Hepatic stellate cell (primary cell): ENCODE measurements at places on chromosomes 5 and 9.
A peak's percentile ranks its signal among the peaks of the same experiment; 100 is the strongest.

DNA sequence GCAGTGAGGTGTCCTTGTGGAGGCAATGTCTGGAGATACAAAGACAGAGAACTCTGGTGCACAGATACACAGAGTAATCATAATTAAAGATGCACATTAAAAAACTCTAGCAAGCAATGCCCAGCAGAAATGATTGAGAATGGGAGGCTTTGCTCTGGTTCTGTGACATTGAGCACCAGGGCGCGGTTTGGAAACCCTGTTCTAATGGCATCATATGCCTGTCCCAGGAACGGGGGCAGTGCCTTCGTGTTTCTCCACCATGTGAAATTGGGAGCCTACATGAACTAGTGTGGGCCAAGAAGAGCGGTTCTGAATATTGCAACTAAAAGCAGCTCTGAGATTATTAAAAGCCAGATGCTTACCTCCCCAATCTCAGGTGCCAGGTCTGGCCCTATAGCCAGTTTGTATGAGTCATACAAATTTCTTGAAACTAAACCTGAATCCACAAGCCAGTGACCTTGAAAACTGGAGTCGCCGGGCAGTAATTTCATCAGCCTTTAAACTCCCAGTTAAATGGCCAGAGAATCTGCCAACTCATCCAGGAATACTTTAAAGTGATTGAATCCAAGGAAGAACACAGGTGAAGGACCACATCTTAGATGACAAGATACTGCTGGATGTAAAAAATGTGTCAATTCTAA lies 22.2 kb upstream of the CTSL start:
- DNase-seq = no peak

DNA sequence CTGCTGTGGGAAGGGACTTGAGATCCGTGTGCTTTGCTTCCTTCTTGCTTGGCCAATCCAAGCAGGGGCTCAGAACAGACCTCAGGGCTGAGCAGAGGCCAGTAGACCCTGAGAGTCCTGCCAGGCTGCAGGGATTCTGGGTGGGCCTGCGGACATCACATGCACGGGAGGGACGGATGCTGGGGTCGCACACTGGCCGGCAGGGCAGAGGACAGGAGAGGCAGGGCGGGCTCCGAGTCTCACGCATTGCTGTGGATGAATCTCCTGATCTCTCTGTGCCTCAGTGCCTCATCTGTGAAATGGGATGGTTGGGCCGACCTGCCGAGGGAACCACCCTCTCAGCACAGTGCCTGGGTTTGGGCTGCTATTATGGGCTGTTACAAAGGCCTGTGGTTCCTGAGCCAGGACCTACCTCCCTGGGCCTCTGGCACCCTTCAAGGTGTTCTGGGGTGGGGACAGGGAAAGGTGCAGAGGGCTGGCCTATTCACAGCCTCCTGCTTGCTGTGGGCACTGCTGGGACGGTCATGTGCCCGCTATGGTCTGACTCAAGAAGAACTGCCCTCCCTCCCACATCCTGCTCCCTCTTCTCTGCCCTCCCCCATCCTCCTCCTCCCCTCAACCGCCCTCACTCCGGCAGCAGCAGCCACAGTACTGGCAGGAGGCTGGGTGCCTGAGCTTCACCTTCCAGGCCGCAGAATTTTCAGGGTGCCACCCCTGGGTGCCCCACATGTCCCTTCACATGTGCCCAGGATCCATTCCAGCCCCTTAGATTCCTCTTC lies 43.3 kb downstream of the NCS1 start:
- DNase-seq = no peak

GRCh38 chr5:16842896-16843295 lies 93.2 kb downstream of the MYO10 start:
- no peak for DNase-seq

DNA sequence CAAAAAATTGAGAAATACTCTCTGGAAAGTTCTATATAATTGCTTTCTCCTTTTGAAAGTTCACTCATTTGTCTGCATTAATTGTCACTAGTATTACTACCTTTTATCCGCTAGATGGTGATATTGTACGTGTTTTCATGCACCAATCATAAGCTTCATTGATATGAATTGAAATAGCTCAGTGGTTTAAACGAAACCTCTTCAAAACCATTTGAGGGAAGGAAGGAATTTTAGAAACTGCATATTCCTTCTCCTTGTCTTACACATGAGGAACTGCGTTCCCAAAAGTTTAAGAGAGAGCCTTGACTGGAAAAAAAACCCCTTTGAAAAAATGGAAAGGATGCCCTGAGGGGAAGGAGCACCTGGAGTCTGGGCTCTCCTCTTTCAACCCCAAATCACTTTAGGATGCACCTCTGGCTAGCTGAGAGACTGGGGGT lies 98.6 kb downstream of the YTHDC2 start:
- DNase-seq = peak; percentile 29

GRCh38 chr9:3028535-3028934 lies 184.6 kb upstream of the PUM3 start:
- DNase-seq = no peak

- DNase-seq = peak; percentile 40
These were observed 88.0 kb upstream of the ELL2 start for GRCh38 chr5:96049398-96050272.

- no peak for DNase-seq
These were observed 56.8 kb downstream of the GLIS3 start for GRCh38 chr9:4243113-4243512.

DNA sequence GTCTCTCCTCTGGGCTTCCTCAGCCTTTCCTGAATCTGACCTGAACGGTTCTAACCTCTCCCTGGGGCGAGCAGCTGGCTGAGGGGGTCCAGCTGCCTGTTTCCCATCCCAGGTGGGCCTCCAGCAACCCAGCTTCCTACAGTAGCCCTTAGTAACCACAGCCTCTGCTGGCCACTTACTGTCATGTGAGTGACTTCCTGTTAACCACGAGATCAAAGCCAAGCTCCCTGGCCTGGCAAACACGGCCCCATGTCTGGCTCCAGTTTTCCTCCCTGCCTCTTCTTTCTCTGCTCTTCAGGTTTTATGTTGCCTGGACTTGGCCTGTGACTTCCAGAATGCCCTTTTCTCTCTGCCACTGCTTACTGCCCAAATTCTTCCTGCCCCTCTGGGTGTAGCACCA lies 47.2 kb upstream of the DAB2IP start:
- DNase-seq = no peak

- no peak for DNase-seq
These were observed 1378.7 kb upstream of the C9orf72 start for GRCh38 chr9:28951945-28952344.

- DNase-seq = no peak
These were observed 176.7 kb upstream of the TBC1D2 start for GRCh38 chr9:98432134-98432533.

- no peak for DNase-seq
These were observed 1276.9 kb upstream of the WWC1 start for GRCh38 chr5:167014401-167015056.

DNA sequence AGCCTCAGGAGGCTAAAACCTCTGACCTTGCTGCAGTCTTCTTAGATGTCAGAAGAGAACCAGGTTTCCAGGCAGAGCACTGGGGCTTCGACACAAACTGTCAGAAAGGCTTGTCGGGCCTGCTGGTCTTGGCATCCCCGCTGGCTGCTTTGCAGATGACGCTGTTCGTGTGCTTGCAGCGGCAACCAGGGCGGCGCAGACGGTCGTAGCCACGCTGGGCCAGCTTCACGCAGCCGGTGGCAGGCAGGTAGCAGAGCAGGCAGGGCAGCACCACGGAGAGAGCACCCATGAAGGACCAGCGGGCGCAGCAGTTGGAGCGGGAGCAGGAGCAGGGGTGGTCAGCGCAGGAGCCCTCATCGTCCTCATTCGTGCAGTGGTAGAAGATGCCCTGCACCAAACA lies 10.7 kb downstream of the SPRY4 start:
- DNase-seq = no peak

- DNase-seq = no peak
These were observed 480.3 kb upstream of the TYRP1 start for GRCh38 chr9:12212860-12213259.

DNA sequence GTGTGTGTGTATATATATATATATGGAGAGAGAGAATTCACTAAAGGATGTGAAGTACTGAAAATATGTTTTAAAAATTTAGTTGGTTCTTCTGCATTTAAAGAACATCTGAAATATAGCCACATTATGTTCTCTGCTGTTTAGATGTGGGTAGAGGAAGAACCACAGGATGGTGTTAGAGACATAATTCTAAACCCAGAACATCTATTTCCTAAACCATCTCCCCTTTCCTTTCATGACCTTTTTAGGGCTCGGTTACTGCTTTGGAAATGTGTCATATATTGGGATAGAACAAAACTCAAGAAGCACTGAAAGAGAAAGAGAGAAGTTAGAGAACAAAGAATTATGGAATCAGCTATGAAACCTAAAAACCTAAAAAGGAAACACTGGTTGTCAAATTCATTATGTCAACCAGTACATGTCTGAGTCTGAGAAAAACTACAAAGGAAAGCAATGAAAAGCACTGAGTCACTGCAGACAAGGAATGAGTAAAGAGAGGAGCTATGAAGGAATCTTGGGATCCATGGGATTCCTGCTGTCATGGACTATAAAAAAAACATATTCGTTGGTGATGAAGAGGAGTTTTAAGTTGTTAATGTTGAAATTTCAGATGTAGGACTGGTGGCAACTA lies 28.4 kb downstream of the SLC12A2 start:
- DNase-seq = peak; percentile 35

GRCh38 chr5:38023799-38024198 lies 184.0 kb upstream of the GDNF start:
- DNase-seq = no peak

GRCh38 chr5:171269717-171270116 lies 39.3 kb upstream of the TLX3 start:
- DNase-seq = no peak
